ENCODE measurements at places on chromosomes 5 and 9. TPM values are rescaled to one million over a fixed set of nuclear protein-coding genes. Genes with fewer than 3 reads are reported as not detected.

Gene SLC27A6
- total RNA-seq = under 0.01 TPM

DNA sequence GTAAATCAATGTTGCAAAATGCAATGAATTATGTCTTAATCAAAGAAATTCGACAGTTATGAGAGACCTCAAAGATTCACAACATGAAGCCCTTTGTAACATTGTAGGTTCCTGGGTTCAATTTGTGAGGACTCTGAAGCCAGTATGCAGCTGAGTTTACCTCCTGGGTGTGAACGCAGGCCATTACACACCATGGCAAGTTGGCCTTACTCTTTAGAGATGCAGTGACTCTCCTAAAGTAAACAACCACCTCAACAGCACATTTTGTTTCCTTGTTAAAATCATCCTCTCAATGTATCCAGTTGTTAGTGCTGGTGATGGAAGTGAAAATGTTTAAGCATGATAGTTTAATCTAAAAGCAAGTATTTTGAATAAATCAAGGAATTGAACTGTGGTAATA is 73.8 kb downstream of the JAKMIP2 start:
- DNase-seq = no peak

Gene C5
- total RNA-seq = 2.8 TPM

DNA sequence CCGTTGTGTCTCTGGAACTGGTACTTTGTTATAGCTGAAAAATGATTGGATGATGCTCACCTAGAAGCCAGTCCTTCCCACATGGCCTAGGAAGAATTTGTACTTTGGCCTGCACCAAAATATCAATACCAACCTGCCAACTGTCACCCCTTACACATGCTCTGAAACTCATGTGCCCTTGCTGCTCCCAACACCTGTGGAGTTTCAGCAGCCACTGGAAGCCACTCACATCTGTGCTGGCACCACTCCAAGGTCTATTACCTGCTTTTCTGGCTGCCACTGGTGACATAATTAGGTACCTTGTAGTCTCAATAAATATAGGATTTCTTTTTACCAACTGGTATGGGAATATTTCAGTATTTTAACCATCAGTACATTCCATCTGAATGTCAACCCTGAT is 363.6 kb downstream of the SH3GL2 start:
- no peak for DNase-seq

DNA sequence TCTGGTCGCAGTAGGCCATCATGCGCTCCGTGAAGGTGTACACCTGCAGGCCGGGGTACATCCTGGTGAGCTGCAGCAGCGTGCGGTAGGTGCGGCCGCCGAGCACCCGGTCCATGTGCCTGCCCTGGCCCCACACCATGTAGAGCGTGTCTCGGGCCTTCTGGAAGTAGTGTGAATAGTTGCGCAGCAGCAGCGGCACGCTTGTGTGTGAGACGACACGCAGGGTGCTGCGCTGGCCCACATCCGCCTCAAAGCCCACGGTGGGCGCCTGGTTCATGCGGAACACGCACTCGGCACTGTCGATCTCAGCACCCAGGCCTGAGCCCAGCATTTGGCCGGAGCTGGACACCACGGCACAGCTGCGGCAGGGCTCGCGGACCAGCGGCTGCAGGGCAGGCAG is 4.5 kb downstream of the ST6GALNAC4 start:
- DNase-seq = no peak

Measured in IMR-90 (cell line).